Right atrium auricular region (tissue), 2 donors: ENCODE measurements at places on chromosomes 12 and 14. TPM values are rescaled to one million over a fixed set of nuclear protein-coding genes. Genes with fewer than 3 reads are reported as not detected.

Gene SAMD15
- total RNA-seq: 0.39 TPM

Gene RNFT2
- 0.89 TPM for total RNA-seq

Gene NKX2-1
- total RNA-seq: not detected

Gene JDP2
- total RNA-seq: 46.1 TPM
